Sigmoid colon (tissue), 7 donors: ENCODE measurements at places on chromosomes 5 and 9. TPM values are rescaled to one million over a fixed set of nuclear protein-coding genes. Genes with fewer than 3 reads are reported as not detected.
A peak's percentile ranks its signal among the peaks of the same experiment; 100 is the strongest.

Gene FCN1
- total RNA-seq: 2.5 TPM

Gene KCNN2
- total RNA-seq: 1.8 TPM

Gene SETD9
- 23.7 TPM for total RNA-seq

Gene OTP
- not detected for total RNA-seq

Gene RBM22
- total RNA-seq: 30.0 TPM

Gene PCDHA12
- 0.54 TPM for total RNA-seq

Gene MOB3B
- total RNA-seq: 6.9 TPM

Gene NRARP
- 2.8 TPM for total RNA-seq

Gene PIP5K1B
- total RNA-seq: 11.7 TPM

Gene ADAMTS2
- total RNA-seq: 9.2 TPM

DNA sequence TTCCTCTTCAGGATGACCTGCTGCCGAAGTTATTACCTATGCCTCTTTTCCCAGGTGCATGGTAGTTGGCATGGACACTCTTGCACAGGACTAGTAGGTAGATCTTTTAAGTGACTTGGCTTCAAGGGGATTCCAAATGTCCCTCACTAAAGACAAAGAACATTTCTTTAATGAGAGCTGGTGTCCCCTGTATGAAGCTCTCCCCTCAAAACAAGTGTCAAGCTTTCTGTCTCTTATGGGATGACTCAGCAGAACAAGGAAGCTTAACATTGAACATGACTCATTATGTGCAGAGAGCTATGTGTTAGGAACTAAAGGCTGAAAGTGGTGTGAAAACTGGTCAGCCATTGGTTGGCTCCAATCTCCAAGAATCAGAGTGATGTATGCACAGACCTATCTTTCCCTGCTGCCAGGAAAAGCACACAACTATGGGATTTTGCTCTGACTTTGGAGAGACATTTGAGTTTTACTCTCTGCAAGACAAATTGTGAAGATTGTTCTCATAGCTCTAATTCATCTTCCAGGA is 120.5 kb downstream of the PRDM6 start:
- no peaks in the 10 kb centered on the region for H3K36me3 ChIP-seq
- DNase-seq: no peak
- H3K27ac ChIP-seq: peak overlapping the region; percentile 60
- H3K4me3 ChIP-seq: no peak overlapping the region

DNA sequence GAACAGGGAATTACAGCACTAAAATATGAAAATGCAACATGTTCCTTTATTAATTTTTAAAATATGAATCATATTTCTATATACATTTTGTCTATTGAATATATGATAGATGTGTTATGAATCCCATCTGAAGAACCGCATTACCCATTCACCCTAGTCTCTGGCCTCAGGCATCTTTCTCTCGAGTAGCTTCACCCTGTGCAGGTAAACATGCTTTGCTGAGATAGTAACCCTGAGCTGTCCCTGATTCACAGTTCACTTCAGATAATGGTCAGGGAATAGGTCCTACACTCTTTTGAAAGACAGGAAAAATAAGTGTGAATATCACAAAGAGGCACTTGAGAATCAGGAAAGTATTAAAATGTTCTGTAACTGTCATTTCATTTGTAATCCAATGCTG is 766.8 kb downstream of the IRX1 start:
- no peak overlapping the region for H3K4me3 ChIP-seq
- H3K4me1 ChIP-seq: no peaks in the 10 kb centered on the region
- H3K27ac ChIP-seq: no peak overlapping the region
- no peaks in the 10 kb centered on the region for H3K27me3 ChIP-seq

GRCh38 chr9:114027159-114027862 is 50.8 kb downstream of the AMBP start:
- no peak overlapping the region for H3K27ac ChIP-seq
- H3K36me3 ChIP-seq: no peaks in the 10 kb centered on the region

GRCh38 chr5:174325961-174326360 is 280.5 kb downstream of the NSG2 start:
- no peak overlapping the region for H3K4me3 ChIP-seq
- no peak for DNase-seq
- H3K27ac ChIP-seq: no peak overlapping the region

DNA sequence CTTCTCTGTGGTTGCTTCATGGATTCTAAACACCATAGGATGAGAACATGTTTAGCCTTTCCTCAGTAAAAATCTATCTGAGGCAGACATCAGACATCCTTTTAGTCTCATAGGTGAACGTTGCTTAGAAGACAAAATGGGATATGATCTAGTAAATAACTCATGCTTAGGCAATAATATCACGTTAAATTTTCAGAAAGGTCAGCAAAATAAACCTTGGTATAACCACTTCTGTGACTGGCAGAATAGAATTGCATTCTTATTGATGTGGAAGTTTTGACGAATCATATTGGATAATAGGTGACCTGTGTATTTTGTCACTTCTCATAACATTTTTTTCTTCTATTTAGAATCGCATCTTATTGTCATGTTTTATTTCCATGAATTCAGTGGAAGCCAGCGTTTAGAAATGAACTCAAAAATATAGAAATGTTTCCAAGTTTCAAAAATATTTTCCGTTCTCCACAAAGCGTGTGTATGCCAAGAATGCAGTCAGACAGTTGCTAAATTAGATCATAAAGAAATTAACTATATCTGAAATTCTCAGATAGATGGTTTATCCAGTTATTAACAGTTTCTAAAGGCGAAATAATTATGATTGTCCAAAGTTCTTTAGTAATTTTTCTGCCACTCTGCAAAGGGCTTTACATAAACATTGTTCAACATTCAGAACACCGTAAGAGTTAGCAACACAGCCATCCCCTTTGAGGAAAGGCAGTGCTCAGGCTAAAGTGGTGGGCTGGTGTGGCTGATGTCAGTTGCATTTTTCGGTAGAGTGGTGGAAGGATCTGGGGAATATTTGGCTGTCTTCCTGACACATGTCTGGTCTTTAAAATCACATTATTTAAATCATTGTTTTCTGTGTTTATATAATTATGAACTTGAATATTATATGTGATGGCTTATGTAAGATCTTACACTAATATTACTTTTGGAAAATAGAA is 827.2 kb downstream of the MTRR start:
- H3K27ac ChIP-seq: peak overlapping the region; percentile 19
- DNase-seq: no peak
- H3K36me3 ChIP-seq: no peaks in the 10 kb centered on the region
- H3K4me3 ChIP-seq: no peak overlapping the region
- H3K27me3 ChIP-seq: no peaks in the 10 kb centered on the region

DNA sequence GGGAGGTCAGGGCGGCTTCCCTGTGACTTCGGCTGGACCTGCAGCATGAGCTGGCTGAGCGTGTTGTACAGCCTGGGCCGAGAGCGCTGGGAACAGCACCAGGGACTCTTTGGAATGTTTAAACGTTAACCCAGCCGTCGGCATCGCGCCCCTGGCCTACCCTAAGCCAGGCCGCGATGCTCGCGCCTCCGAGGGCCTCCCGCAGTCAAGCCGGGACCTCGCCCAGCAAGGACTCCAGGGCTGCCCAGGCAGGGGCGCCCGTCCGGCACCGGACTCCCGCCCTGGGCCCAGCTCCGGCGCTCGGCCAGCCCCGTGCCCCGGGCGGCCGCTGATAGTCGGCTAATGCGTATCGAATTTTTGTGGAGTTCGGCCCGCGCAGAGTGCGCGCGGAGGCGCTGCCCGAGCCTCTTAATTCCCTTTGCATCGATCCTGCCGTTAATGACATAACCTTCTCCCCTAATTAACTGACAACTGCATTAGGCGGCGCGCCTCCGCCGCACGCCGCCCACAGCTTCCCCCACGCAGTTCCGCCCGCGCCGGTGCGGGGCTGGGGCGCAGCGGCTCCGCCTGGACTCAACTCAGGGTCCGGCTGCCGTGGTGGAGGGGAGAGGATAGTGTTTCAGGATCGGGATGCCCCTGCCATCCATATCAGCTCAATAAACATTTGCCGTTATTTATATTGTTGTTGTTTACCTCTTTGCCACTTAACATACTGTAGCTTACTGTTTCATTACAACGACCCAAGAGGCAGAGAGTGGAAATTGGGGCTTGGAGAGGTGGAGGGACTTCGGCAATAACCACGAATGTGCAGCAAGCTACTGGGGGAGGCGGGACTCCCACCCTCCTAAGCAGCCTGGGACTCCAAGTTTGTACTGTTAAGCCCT is 28.8 kb upstream of the CDC23 start:
- peaks cover 14% of the 10 kb centered on the region for H3K4me1 ChIP-seq
- H3K27ac ChIP-seq: peak overlapping the region; percentile 44
- DNase-seq: peak; percentile 62
- peak overlapping the region; percentile 44 for H3K4me3 ChIP-seq
- no peaks in the 10 kb centered on the region for H3K36me3 ChIP-seq
- H3K27me3 ChIP-seq: no peaks in the 10 kb centered on the region

DNA sequence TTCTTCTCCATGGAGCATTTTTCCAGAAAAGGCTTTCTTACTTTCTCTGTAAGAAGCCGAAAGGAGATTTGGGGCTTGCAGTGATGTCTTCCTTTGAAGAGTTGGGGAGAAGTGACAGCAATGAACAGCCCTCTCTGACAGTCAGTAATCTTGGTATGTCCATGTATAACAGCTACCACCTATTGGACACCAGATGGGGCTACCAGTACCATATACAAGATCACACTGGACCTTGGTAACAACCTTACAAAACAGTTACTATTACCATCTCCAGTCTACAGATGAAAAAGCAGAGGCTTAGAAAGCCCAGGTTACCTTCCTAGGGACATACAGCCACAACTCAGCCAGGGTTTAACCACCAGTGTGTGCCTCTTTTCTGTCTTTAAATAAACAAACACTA is 272.7 kb upstream of the TRPC7 start:
- H3K4me1 ChIP-seq: no peaks in the 10 kb centered on the region
- no peaks in the 10 kb centered on the region for H3K27me3 ChIP-seq
- no peak for DNase-seq
- H3K36me3 ChIP-seq: no peaks in the 10 kb centered on the region
- no peak overlapping the region for H3K4me3 ChIP-seq

GRCh38 chr9:93258818-93259489 is 75.0 kb downstream of the WNK2 start:
- peak; percentile 44 for DNase-seq
- no peaks in the 10 kb centered on the region for H3K4me1 ChIP-seq
- H3K27me3 ChIP-seq: no peaks in the 10 kb centered on the region
- no peak overlapping the region for H3K4me3 ChIP-seq
- peaks cover 12% of the 10 kb centered on the region for H3K36me3 ChIP-seq
- no peak overlapping the region for H3K27ac ChIP-seq

DNA sequence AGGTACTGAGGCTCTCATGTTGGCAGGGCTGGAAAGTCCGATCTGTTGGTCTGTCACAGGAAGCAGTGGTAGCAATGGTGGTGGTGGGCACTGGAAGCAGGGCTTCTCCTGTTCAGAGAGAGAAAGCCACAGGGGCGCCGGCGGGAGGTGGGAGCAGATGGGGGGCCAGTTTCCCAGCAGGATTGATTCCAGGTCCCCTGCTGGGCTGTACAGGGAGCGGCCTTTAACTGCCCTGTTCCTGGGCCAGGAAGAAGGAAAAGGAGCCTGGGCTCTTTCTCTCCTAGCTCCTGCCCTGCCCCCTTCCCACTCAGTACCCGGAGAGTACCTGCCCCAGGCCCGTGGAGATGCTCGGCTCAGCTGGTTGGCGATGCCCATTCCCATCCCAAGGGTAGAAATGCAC is 2.6 kb upstream of the DAB2IP start:
- H3K4me1 ChIP-seq: peaks cover 53% of the 10 kb centered on the region
- no peak for DNase-seq
- H3K27me3 ChIP-seq: no peaks in the 10 kb centered on the region
- H3K27ac ChIP-seq: peak overlapping the region; percentile 32
- no peaks in the 10 kb centered on the region for H3K36me3 ChIP-seq
- H3K4me3 ChIP-seq: no peak overlapping the region

DNA sequence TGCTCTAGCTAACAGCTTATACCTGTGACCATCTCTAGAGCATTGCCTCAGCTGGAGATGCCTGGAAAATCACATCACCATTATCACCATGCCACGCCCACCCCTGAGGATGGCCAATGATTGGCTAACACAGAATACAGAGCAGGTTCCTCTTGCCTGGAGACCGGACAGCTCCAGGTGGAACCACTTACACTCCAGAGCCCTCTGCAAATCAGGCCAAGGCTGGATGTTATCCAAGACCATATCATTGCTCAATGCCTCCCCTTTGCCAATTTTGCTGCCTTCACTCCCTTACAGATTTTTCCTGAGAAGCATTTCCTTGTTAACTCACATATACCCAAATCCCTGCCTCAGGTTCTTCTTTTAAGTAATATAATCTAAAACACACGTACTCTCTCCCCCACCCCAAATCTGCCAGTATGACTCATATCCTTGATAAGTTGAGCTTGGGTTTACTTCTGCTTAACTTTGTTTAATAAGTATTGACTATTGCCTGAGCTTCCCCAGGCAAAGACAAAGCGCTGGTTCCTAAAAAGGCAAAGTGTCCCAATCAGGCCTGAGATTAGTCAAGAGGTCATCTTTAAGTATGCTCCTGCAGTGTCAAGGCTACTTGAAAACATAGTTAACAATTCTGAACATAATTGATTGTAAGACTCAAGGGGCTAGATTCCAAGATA is 309.6 kb downstream of the EPB41L4A start:
- DNase-seq: peak; percentile 73
- no peak overlapping the region for H3K4me3 ChIP-seq
- no peaks in the 10 kb centered on the region for H3K27me3 ChIP-seq
- no peaks in the 10 kb centered on the region for H3K36me3 ChIP-seq
- H3K4me1 ChIP-seq: no peaks in the 10 kb centered on the region

DNA sequence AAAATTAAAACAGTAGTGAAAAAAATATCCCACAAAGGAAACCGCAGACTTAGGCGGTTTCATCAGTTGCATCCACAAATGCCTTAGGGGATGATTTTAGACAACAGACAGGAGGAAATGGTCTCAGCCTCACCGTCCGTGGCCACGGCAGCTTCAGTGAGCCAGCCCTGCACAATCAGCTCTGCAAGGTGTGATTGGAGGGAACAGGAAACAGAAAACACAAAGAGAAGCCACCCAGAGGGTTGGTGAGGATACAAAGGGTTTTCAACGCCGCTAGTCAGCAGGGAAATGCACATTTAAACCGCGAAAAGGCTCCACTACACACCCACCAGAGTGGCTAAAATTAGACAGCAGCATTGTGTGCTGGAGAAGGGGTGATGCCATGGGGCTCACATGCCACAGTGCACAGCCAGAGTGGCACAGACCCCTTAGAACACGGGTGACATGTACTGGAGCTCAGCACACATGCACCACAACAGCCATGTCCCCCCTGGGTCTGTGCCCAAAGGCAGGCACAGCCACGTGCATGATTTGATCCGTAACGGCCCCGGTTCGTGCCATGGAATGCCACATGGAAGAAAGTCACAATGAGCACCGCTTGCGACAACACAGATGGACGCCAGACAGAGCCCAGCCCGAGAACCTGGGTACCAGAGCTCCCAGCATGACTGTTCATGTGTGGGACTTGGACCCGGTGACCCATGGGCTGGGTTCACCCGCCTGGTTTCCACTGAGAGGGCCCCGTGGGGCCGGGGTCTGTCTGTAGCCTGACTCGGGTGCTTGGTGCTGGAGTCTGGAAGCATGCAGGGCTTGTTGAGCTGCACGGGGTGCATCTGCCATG is 18.3 kb upstream of the TERT start:
- H3K4me3 ChIP-seq: no peak overlapping the region
- H3K4me1 ChIP-seq: peaks cover 10% of the 10 kb centered on the region
- H3K36me3 ChIP-seq: peaks cover 11% of the 10 kb centered on the region
- no peak overlapping the region for H3K27ac ChIP-seq
- peak; percentile 51 for DNase-seq

- no peak overlapping the region for H3K27ac ChIP-seq
- H3K27me3 ChIP-seq: no peaks in the 10 kb centered on the region
- H3K4me3 ChIP-seq: no peak overlapping the region
- H3K4me1 ChIP-seq: no peaks in the 10 kb centered on the region
- no peaks in the 10 kb centered on the region for H3K36me3 ChIP-seq
These were observed 405.8 kb upstream of the TLE4 start for GRCh38 chr9:79166005-79166404.
